ENCODE measurements at places on chromosomes 2 and 18.
A peak's percentile ranks its signal among the peaks of the same experiment; 100 is the strongest.

GRCh38 chr18:35580701-35581539, 620 bp upstream of the GALNT1 start:
- peak; percentile 4 for DNase-seq

DNA sequence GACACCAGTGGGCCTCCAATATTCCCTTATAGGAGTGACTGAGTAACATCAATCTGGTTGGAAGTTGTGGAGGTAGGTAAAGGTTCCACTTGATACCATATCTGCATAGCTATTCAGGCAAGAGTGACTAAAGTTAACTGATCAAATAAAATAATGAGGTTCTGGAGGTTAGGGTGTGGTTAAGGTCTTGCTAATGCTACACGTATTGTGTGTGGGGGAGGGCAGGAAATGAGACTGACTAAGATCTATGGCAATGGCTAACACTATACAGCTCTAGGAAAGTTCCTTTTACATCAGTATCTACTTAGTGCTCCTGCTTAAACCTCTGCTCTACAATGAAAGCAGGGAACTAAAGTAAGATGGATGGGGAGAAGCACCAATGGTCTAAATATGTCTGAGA, 149.1 kb upstream of the MGAT5 start:
- DNase-seq: no peak

DNA sequence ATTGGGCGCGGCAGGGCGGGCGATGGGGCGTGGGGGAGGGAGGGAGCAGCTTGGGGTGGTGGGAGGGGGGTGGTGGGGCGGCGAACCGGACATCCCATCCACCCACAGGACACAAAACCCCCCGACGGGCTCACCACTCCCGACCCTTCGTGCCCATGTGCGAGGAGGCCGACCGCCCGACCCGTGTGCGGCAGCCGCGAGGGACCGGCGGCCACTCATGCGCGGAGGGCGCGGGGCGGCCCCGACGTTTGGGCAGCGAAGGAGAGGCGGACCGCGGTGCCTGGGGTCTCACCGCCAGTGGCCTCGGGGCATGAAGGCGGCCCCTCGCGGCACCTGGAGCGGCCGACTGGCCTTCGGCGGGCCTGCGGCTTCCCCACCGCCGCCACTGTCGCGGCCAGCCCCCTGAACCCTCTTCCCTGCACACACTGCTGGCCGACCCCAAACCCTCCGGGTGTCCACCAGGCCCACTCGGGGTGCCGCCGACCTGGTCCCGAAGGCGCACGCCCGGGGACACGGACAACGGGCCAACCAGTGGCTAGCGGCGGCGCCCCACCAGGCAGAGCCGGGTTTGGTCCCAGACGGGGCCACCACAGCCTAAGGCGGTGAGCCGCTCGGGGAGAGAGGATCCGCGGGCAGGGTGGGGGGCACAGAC, 94.6 kb upstream of the ANKRD30BL start:
- no peak for DNase-seq

GRCh38 chr2:231680992-231681852, 27.1 kb upstream of the PTMA start:
- DNase-seq: no peak

GRCh38 chr2:202643012-202643858, 8.5 kb downstream of the FAM117B start:
- no peak for DNase-seq

GRCh38 chr2:160970052-160970965, 189.9 kb upstream of the TANK start:
- DNase-seq: no peak

- no peak for DNase-seq
These were observed 147.6 kb upstream of the HDAC4 start for GRCh38 chr2:239548451-239548871.

GRCh38 chr18:41390309-41390708, 564.7 kb upstream of the PIK3C3 start:
- DNase-seq: no peak

DNA sequence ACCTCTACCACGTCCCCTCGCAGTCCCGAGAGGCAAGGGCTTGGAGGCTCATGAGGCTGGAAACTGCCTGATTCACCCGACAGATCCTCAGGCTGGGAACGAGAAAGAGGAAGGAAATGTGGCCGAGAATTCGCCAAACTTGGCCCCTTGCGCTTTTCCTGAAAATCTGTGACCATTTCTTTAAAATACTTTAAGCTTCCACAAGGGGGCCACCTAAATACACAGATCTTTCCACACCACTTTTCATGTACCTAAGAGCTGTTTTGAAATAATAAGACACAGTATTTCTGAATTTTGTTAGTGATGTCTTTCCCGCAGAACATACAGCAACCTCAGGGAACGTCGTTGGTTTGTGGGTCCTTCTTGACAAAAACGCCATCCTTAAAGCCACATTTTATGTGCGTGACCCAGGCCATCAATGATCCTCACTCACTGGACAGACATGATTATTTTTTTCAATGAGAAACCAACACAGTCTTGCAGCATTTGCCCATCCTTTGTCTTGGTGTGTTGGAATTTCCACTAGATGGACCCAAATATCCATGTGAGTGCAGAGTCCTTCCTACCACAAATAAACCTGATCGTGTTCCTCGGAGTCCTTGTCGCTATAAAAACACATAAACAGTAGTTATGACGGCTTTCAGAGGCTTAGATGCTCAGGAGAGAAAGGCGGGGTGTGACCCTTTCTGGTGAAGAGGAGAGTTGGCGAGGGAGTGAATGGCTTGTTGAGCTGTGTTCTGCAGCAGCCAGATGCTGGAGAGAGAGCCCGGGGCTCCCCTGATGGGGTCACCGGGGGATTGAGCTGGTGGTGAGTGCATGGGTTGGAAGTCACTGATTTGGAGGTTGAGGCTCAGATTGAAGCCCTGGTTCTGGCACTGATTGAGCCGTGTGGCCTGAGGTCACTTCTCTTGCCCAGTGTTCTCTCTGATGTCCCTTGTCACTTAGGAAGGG, 25.0 kb downstream of the DCDC2C start:
- no peak for DNase-seq

- no peak for DNase-seq
These were observed 125.6 kb downstream of the TDRD15 start for GRCh38 chr2:21249367-21249766.

GRCh38 chr2:22055784-22056620, 932.2 kb downstream of the TDRD15 start:
- DNase-seq: no peak

GRCh38 chr18:79542876-79543750, 136.5 kb upstream of the CTDP1 start:
- DNase-seq: no peak

DNA sequence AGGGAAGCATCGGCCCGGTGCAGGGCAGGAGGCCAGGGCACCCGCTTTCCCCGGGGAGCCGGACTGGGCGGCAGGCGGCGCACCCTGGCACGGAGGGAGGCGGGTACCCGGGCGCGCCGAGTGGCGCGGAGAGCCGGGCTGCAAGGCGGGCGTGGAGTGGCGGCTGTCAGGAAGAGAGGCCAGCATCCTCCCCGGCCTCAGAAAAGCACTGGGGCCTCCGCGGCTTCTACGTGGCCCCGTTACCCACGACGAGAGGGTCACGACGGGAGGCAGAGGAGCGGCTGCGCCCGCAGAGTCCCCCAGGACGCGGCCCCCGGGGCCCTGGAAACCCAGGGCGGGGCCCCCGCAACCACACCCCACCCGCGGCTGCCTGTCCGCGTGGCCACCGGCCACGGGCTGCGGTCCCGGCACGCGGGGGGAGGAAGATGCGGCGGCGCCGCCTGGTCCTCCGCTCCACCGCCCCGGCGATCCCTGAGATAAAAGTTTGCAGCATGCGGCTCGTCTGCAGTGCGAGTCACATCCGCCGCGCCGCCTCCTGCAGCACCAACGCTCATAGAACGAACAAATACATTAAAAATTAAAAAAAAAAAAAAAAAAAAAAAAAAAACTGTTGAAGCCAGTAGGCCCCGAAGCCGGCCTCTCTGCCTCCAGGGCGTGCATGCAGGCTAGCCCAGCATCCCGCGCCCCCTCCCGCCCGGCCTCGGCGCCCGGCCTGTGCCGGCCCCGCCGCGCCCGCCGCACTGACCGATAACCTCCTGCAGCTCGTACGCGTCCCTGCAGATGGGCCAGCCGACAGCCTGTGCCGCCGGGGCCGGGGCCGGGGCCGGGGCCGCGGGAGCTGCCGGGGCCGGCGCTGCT, 683 bp downstream of the STK39 start:
- peak; percentile 15 for DNase-seq

DNA sequence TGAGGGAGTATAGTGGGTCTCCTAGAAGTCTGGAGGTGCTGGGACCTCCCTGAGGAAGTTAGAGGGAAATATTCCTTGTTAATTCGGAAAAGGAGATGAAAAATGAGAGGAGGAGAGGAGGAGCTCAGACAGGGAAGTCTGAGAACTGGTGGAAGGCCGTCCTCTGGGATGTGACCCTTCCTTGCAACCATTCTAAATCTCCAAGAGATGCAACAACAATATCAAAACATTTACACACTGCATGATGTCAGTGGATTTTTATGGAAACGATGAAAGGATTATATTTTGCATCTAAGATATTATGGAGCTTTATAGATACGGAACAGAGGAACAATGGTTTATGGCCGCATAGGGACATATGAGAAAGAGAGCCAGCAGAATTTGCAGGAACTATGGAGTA, 49.8 kb upstream of the COBLL1 start:
- DNase-seq: no peak

- no peak for DNase-seq
These were observed 39.5 kb downstream of the ATP6V1C2 start for GRCh38 chr2:10760794-10761504.

GRCh38 chr2:66697366-66697765, 262.4 kb downstream of the MEIS1 start:
- no peak for DNase-seq

DNA sequence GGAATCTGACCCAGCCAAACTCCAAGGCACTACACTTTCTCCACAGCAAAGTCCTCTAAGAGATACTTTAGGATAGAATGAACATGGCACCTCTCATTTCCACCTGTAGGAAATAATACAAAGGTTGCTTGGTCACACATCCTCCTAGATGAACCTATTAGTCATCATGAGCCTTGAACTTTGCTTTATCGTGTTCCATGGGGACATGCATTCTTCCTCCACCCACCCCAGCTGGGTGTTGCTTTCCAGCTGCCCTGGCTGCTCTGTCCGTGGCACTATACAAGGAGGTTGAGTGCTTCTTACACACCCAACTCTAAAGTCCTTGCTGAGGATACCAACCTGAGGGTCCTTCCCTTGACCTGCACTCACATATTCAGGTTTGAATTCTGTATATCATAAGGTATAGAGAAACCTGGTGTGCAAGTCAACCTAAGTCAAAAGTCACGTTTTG, 52.7 kb downstream of the SPRED2 start:
- DNase-seq: no peak

- no peak for DNase-seq
These were observed 51.5 kb upstream of the TWIST2 start for GRCh38 chr2:238796223-238796885.

DNA sequence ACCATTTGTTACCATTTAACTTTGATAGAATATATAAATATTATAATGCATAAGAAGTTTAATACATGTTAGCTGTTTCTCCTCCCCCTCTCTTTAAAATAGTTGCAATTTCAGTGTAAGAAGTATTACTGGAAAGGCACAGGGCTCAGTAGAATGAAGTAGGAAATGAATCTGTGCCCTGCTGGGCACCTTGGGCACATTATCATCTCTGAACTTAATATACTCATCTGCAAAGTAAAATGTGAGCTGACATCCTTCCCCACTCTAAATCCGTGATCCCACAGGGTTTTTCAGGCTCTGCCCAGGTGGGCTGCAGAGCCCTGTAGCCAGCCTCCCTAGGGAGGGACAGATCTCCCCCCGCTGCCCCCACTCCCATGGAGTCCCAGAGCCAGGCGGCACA, 56.8 kb downstream of the DPP4 start:
- DNase-seq: no peak

- DNase-seq: no peak
These were observed 403.3 kb downstream of the TXNL1 start for GRCh38 chr18:56235071-56235470.

DNA sequence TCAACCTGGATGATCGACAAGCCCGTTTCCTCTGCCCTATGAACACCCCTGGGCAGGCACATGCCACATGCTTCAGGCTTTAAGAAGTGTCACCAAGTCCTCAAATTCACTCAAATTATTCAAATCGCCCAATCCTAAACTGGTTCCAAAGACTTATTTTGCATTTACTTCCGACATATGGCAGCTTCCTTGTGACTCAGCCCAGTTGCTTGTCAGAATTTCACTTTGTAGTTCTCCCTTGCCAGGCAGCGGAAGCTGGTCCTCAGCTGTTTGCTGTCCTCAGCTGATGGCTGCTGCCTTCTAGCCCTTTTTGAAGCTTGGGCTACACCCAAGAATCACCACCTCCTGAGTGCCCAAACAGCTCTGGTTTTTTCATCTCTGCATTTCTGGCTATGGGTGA, 105.4 kb upstream of the LMAN1 start:
- no peak for DNase-seq

DNA sequence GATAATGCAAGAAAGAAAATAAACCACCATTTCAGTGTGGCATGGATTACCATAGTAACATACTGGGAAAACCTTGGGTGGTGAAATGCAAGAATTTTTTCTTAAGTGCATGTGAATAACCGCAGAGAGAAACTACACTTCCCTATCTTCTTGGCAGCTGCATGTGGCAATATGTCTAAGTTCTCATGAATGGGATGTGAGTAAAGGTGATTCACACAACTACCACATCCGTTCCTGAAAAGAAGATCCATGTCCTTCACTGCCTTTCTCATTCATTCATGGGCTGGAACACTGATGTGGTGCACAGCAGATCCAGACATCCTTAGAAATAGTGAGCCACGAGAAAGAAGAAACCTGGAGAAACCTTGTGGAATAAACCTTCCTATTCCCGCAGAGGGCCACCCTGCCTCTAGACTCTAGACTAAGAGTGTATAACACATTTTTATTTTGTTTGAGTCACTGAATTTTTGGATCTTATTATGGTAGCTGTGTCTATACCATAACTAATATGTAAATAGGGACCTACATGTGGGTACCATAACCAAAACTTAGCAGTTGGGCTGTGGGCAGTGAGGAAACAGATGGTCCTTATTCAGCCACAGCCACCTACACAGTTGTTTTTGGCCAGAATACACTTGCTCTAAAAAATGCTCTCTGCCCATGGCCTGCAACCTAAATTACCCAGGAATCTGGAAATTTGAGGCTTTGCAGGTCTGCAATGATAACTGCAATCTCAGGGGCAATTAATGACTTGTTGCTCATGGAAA, 573.3 kb downstream of the LRP1B start:
- DNase-seq: no peak

DNA sequence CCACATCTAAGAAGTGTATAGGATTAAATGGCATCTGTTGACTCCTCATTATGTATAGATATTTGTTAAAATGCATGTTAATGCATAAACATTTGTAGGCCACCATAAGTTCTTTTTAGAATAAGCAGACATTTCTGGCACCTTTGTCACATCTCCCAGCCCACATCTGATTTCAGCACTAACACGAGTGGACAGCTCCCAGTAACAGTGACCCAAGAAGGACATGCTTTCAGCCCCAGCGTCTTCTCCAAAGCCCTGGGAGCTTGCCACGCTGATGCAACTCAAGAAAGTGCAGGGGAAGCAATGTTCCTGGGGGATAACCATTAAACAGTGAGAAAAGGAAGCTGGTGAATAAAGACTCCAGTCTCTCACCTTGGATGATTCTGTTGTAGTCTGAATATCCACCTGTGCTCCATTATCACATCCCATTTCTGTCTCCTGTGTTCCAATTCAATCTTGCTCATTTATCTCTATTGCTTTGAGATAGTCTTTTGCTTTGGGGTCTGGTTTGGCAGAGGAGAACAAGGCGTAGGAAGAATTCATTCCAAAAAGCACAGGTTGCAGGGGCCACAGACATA, 182.6 kb upstream of the THSD7B start:
- DNase-seq: no peak

- DNase-seq: no peak
These were observed 11.0 kb upstream of the PLB1 start for GRCh38 chr2:28484835-28485234.

All from esophagus squamous epithelium (tissue), 5 donors.